ENCODE measurements at places on chromosomes 3 and 15.

DNA sequence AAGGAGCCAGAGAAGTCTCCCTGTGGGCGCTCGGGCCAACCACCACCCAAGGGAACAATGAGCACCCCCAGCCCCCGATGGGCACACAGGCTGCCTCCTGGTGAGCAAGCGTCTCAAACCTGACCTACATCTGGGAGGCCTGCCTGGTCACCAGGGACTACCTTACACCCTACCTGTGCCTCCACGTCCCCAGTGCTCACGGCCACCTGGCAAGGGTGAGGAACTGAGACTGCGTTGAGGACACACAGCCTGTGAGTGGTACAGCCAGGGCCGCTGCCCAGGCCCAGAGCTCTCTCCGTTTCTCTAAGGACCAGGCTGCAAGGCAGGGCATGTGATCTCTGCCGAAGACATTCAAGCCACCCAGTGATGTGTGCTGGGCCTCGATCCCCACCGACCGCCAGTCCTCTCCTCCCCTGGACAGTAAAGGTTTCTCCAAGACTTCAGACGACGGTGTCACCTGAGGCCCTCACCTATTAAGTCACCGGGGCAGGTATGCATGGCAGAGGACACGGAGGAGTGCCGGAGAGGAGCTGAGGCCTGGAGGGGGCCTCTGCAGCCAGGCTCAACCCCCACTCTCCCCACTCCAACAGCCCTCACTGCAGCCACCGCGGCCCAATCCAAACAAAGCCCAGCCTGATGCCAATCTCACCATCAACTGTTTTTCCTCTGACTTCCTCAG lies 2.8 kb downstream of the GOLGA8A start:
- no peak overlapping the region for H3K4me3 ChIP-seq
- no peaks in the 10 kb centered on the region for H3K4me1 ChIP-seq
- H3K27ac ChIP-seq: no peak overlapping the region
- no peaks in the 10 kb centered on the region for H3K36me3 ChIP-seq
- peaks cover 22% of the 10 kb centered on the region for H3K27me3 ChIP-seq
- no peak for DNase-seq

DNA sequence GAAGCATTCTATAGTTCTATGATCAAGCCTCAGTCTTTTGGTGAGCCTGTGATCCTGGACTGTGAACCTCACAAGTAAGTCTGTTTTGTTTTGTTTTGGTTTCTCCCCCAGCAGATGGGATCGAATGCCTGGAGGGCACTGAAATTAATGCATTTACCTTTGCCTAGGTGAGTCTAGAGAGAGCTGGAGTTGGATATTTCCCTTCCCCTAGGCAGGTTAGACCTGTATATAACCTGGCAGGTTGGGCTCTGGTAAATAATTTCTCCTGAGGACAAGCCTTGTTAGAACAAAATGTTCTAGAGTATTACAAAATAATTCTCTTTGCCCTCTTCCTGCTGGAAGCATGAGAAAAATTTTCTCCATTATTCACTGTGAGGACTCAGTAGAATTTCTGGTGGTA lies 211.9 kb downstream of the TPRG1 start:
- H3K27ac ChIP-seq: no peak overlapping the region
- no peak for DNase-seq
- H3K4me1 ChIP-seq: no peaks in the 10 kb centered on the region
- H3K4me3 ChIP-seq: no peak overlapping the region
- no peaks in the 10 kb centered on the region for H3K27me3 ChIP-seq
- no peaks in the 10 kb centered on the region for H3K36me3 ChIP-seq

DNA sequence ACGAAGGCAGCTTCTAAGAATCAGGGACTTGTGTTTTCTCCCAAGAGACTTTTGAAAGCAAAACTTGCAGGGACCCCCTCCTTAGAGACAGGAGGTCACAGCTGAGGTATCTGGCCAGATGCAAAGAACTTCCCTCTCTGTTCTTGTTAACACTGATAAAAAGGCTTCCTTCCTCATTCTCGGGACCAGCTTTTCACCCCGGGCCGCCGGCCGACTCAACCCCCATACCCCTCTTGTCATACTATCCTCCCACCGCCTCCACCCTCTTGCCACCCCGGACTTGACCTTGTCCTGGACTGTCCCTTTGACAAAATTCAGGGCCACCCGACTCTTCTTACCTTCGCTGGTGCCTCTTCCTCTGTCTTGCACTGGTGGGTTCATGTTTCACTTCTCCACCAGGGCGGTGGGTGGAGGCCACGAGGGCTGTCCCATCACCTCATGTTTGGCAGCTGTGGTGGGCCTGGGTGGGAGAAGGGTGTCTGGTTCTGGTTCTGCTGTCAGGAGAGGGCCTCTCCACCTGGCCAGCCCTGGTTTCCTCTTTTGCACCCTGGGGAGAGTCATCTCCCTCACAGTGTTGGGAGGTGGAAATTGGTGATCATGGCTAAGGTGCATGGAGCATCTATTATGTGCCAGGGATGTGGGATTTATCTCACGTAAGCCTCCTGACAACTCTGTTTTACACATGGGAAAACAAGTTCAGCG lies 32.5 kb downstream of the BHLHE40 start:
- no peaks in the 10 kb centered on the region for H3K27me3 ChIP-seq
- no peaks in the 10 kb centered on the region for H3K36me3 ChIP-seq
- no peak for DNase-seq
- no peak overlapping the region for H3K4me3 ChIP-seq
- peaks cover 26% of the 10 kb centered on the region for H3K4me1 ChIP-seq

- no peaks in the 10 kb centered on the region for H3K27me3 ChIP-seq
- no peak overlapping the region for H3K4me3 ChIP-seq
- no peaks in the 10 kb centered on the region for H3K4me1 ChIP-seq
- H3K36me3 ChIP-seq: peaks cover 12% of the 10 kb centered on the region
- DNase-seq: no peak
These were observed 77.6 kb downstream of the TOP2B start for GRCh38 chr3:25587094-25587493.

- H3K4me3 ChIP-seq: no peak overlapping the region
- no peaks in the 10 kb centered on the region for H3K27me3 ChIP-seq
- no peak for DNase-seq
- H3K4me1 ChIP-seq: no peaks in the 10 kb centered on the region
- no peak overlapping the region for H3K27ac ChIP-seq
These were observed 21.4 kb downstream of the PLA1A start for GRCh38 chr3:119619094-119619493.

GRCh38 chr15:44662478-44663409 lies 718 bp downstream of the SPG11 start:
- DNase-seq: peak; percentile 78
- H3K27ac ChIP-seq: peak overlapping the region; percentile 99
- no peaks in the 10 kb centered on the region for H3K27me3 ChIP-seq
- peaks cover 5% of the 10 kb centered on the region for H3K4me1 ChIP-seq
- H3K4me3 ChIP-seq: peak overlapping the region; percentile 99
